8988T (cell line): ENCODE measurements at places on chromosomes 13 and 19.

- no peak for DNase-seq
Measured at GRCh38 chr19:1340681-1341469, 42.8 kb upstream of the NDUFS7 start.

- DNase-seq: no peak
Measured at GRCh38 chr19:29758863-29759262, 43.8 kb upstream of the C19orf12 start.

DNA sequence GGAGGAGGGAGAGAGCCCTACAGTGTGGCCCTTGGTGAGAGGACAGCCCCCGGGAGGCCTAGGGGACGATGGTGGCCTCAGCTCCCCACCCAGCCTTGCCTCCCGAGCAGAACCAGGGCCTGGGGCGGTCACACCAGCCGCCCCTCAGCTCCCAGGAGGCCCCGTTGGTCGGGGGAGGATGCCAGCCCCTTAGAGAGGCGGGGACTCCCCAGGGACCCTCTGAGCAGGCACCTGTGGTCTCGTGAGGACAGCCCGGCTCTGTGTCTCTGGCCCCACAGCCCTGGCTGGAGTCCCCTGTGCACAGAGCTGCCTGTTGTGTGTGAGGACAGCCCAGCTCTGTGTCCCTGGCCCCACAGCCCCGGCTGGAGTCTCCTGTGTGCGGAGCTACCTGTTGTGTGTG, 158.8 kb downstream of the KDM4B start:
- no peak for DNase-seq

GRCh38 chr19:46602392-46603194, 1.5 kb downstream of the CALM3 start:
- no peak for DNase-seq

GRCh38 chr13:76864259-76864658, 21.9 kb downstream of the KCTD12 start:
- no peak for DNase-seq

DNA sequence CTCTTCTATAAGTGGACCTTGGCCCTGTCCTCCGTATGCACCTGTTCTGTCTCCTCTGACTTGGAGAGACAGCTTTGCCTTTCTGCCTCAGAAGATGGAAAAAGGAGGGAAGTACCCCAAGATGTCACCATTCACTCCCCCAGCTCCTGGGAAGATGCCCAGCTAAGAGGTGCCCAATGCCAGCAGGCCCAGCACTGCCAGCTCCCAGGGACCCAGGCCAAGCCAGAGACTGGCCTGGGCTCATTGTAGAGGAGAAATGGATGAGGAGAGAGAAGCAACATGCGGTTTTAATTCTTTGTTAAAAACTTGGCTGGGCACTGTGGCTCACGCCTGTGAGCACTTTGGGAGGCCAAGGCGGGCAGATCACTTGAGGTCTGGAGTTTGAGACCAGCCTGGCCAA, 111.5 kb upstream of the ZNF507 start:
- DNase-seq: no peak

DNA sequence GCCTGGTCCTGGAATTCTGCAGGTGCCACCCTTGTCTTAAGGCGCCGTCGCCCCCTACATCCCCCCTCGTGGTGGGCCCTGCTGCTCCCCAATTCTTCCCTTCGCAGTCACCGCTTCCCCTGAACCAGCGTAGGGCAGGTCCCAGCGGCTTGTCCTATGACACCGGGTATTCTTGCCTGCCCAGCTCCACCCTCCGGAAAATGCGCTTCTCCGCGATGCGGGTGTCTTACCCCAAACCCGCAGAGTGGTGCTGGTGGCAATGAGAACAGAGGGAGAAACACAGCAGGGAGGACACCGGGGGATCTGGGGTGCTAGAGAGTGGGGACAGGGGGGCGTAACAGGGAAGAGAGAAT, 9.0 kb downstream of the ZNF808 start:
- no peak for DNase-seq

DNA sequence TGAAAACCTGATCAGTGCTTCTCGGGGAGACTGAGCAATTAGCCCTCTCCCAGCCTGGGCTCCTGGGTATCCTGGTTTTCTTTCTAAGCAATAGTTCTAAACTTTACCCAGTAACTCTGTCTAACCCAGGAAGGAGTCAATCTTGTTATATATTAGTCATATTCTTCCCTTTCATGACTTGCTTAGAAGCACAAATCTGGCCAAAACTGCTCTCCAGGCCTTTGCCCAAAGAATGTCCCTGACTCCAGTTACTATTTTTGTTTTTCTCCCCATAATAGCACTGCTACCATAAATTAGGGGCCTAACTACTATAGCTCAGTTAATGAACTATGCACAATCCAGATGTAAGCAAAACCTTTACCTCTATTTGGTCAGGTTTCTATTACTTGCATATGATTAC, 355.8 kb upstream of the HTR2A start:
- no peak for DNase-seq

DNA sequence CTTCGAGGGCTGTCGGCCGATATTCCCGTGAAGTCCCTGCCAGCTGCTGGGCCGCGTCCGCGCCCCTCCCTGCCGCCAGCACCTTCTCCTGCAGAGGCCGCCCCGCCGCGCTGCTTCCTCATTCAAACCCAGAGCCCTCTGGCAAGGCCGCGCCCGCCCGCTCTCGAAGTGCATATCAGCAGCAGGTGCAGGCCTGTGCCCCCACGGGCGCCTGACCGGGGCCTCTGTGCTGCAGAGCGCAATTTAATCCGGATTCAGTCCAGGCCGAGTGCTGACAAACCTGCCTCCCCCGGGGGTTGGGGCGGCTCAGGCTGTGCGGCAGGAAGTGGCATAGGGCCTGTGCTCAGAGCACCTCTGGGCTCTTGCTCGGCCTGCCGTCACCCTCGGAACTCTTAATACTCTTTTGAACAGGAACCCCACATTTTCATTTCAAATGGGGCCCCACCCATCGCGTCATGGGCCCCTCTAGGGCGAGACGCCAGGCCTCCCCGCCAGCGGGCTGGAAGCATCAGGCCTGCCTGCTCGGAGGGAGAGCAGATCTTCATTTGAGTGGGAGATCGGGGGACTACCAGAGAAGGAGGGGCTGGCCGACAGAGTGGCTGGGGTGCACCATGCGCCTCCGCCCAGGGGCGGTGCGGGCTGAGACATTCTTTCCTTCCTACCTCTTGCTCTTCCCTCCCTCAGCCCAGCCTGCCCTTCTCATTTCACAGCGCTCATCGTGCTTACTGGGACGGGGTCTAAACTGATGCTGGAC, 125.7 kb downstream of the TNFRSF19 start:
- DNase-seq: no peak

- no peak for DNase-seq
Measured at GRCh38 chr13:43003010-43003409, 11.0 kb upstream of the EPSTI1 start.

GRCh38 chr13:51420681-51421490, 31.9 kb downstream of the INTS6 start:
- DNase-seq: no peak

- DNase-seq: no peak
Measured at GRCh38 chr13:101594936-101595335, 142.5 kb downstream of the ITGBL1 start.

GRCh38 chr13:110044551-110045111, 258.2 kb upstream of the IRS2 start:
- no peak for DNase-seq

DNA sequence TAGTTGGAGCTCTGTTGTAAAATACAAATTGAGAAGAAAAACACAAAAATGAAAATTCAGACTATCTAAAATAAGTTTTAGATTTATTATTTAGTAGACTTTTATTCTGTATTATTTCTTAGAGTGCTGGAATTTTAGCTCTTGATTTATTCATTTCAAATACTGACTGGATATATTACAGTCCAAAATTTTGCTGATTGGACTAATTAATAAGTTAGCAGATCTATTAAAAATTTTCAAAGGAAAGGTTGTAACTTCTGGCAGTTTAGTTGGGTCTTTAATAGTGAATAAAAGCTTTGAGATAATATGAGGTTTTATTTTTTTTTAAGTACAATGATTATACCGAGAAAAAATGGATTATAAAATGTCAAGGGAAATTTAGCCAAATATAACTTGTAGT, 1224.9 kb upstream of the SPRY2 start:
- no peak for DNase-seq

- no peak for DNase-seq
Measured at GRCh38 chr13:46071590-46072249, 19.2 kb upstream of the ZC3H13 start.

DNA sequence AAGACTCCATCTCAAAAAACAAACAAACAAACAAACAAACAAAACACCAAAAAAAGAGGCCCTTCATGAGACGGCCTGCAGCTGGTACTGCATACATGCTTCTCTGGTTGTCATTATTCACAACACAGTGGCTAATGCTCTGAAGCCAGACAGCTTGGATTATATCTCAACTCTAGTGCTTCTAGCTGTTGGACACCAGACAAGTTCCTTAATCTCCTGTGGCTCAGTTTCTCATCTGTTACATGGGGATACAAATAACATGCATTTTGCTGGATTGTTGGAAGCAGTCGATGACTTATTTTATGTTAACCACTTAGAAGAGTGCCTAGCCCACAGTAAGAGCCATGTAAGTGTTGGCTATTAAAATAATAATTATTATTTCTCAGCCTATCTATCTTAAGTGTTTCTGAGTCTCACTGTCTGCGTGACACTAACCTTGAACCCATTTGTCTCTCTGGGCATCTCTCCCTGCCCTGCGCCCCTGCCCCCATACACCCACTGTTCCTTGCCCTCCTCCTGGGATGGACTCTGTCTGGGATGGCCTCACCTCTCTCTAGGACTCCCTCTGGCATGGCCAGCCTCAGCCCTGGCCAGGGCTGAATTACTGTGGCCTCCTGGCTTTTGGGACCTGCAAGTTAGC, 3.1 kb upstream of the JUNB start:
- no peak for DNase-seq

GRCh38 chr13:29038700-29039099, 218.6 kb downstream of the MTUS2 start:
- no peak for DNase-seq

GRCh38 chr19:14393329-14393728, 12.1 kb downstream of the ADGRE5 start:
- DNase-seq: no peak

GRCh38 chr13:36530050-36530789, 97.9 kb downstream of the CCNA1 start:
- no peak for DNase-seq

GRCh38 chr19:10021863-10022262, 8.6 kb downstream of the RDH8 start:
- no peak for DNase-seq

DNA sequence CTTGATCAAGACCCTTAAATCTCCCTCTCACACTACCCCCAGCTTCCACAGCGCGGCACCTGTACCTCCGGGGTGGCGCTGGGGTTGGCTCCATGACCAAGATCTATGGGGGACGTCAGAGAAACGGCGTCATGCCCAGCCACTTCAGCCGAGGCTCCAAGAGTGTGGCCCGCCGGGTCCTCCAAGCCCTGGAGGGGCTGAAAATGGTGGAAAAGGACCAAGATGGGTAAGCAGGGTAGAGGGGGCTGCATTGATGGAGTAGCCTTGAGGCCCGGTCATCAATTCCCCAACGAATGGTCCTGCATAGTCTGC, 8.1 kb upstream of the CD79A start:
- no peak for DNase-seq

DNA sequence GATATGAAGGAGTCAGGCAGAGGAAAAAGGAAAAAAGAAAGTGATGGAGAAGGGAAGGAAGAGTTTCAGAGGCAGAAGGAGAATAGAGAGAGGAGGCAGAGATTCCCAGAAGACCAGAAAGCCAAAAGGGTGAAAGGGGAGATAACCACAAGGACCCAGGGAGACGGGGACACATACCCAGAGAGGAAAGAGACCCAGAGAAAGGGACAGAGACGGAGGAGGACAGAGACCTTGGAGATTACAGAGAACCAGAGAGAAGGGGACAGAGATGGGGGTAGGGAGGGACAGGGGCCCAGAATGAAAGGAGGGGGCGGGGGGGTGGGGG, 1.4 kb downstream of the PTH2 start:
- no peak for DNase-seq

GRCh38 chr13:35716186-35716585, 239.7 kb upstream of the MAB21L1 start:
- DNase-seq: no peak

DNA sequence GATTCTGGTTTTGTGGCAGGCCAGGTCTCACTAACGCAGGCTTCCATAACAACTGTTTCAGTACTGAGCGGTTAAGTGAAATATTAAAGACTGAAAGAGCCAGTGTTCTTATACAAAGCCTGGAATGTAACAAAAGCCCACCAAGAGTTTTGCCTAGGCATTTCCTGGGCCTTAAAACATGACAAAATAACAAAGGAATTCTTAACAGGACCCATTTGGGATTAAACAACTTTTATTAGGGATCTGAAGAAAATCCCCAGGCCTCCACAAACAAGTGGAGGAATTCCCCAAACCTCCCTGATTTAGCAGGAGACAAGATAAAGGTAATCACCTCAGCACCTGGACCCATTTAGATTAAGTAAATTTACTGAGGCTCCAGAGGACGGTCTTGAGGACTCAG, 799.7 kb upstream of the SPRY2 start:
- no peak for DNase-seq

DNA sequence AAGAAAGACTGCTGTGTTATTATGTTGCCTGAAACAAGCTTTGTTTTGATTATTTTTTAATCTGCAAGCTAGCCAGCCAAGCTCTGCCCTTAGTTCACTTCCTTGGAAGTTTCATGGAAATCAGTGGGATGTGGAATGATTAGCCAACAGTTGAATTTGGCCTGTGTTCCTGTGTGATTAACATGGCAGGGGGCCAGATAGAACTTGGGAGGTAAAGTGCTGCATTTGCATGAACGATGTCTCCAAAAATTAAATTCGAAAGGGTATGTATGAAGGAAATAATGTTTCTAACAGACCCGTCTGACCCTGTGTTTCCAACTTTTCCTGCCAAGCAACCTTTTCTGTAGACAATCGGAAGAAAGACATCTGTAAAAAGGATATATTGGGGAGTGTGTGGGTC, 32.2 kb downstream of the UFM1 start:
- no peak for DNase-seq

GRCh38 chr19:3100331-3100730, 6.2 kb downstream of the GNA11 start:
- DNase-seq: peak; percentile 7

GRCh38 chr13:94646904-94647303, 45.2 kb downstream of the GPR180 start:
- no peak for DNase-seq

GRCh38 chr19:38079926-38080380, 144.1 kb downstream of the DPF1 start:
- DNase-seq: peak; percentile 97

DNA sequence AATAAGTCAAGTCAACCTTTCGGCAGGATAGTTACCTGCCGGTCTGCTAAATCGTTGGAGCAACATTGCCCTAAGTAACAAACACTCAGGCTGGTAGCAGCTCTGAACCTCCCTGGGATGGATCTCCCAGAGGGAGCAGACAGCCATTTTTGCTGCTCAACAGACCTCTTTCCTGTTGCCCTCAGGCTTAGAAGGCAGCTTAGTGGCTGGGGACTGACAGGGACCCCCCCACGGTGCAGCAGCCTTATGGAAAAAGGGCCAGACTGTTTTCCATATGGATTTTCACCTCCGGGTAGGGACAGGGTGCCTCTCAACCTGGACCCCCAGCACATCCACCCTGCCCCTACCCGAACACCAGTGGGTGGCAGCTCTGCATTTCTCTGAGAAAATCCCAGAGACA, 49.7 kb downstream of the UBL3 start:
- DNase-seq: no peak
